ENCODE measurements at places on chromosomes 16 and 17.

DNA sequence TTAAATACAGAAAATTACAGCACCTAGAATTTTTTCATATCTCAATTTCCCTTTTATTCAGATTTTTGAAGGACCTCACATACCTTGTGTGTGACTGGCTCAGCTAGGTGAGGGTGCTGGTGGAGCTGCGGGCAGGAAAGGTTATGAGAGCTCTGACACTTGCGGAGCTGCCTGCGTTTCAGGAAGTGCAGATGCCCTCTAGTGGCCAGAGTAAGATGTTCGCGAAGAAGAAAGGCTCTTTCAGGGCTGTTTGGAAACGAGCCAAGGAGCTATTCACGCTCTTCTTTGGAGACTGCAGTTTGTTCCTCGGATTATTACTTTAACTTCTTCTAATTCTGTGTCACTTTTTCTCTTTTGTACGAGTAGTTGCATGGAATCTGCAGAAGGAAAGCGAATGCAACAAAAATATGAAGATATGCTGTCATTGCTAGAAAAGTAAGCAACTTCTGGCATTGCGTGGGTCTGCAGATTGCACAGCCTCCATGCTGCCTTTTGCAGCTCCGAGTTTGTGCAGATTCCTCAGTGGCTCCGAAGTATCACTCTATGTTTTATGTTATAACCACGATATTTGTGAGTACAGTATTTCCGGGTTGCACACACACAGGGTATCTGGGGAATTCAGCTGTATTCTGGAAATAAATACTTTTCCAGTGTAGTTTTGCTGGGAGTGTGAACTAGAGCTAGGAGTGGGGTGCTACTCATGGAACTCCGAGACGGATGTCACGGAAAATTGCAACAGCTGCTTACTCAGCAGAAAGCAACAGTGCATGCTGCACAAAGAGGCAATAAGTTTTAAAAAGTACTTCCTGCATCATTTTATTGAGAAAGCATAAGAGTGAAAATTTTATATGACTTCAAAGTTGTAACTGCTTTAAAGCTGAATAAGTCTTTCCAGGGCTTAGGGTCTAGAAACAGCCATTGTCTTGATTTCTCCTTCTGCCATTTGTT is 46.3 kb downstream of the DNAH9 start:
- peak; percentile 90 for DNase-seq

- DNase-seq = no peak
Observed at GRCh38 chr16:48574766-48575165, 35.2 kb downstream of the N4BP1 start.

GRCh38 chr17:44547625-44548267 is 9.5 kb upstream of the FZD2 start:
- DNase-seq = peak; percentile 86

DNA sequence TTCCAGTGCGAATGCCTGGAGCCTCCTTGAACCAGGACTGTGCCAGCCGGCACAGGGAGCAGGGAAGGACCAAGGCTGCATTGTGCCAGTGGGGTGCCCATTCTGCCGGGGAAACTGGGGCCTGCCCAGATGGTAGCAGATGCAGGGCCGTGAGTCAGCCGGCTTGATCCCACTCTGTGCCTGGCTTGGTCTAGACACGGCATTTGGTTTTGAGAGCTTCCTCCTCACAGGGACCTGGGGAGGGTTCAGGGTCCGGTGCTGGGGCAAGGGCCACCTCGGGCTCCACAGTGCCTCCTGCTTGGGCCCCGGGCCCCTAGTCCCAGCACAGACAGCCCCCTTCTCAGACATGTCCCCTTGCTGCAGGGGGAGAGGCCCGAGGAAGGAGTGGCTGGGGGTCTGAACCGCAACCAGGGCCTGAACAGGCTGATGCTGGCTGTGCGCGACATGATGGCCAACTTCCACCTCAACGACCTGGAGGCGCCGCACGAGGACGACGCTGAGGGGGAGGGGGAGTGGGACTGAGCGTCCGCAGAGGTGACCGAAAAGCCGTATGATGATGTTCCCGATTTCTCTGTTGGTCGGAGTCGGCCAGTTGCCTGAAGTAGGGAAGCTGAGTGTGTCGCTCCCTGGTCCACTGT is 7.8 kb upstream of the MC1R start:
- DNase-seq = no peak

DNA sequence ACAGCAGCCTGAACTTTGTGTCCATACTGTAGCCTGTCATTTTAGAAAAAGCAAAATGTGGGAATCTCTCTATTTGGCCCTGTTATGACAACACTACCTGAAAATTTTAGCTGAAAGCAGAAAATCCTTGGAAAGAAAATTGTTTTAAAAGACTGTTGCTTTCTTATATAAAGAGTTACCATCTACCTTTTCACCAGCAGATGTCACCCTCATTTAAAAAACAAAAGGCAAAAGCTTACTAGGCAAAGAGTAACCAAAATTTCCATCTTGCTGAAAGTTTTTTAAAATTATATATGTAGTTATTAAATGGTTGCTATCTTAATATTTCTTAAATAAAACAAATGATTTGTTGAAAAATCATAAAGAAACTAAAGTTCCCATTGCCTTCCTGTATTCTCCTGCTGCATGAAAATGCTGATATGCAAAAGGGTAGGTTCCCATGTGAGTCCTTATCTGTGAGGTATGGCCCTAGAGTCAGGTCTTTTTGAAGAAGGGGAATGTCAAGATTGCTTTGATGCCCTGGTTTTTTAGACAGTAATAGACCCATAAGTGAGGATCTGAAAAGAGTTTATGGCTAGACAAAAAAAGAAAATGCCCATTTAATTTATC is 61.0 kb downstream of the TNRC6C start:
- DNase-seq = peak; percentile 62

DNA sequence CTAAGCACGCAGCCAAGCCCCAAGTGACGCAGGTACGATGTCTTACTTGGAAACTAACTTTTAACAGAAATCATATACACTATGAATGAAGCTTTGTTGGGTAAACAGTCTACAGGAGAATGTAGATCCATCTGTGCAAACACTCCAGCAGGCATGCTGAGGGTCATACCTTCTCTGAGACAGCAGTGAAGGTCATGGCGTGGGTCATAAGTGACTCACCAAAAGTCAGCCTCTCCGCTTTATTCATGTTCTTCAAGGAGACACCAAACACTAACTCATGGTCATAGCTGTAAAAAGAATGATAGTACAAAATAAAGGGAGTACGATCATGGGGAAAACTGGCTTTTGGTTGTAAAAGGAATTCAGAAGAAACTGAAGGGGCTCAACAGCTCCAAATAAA is 20.6 kb downstream of the BLMH start:
- no peak for DNase-seq

DNA sequence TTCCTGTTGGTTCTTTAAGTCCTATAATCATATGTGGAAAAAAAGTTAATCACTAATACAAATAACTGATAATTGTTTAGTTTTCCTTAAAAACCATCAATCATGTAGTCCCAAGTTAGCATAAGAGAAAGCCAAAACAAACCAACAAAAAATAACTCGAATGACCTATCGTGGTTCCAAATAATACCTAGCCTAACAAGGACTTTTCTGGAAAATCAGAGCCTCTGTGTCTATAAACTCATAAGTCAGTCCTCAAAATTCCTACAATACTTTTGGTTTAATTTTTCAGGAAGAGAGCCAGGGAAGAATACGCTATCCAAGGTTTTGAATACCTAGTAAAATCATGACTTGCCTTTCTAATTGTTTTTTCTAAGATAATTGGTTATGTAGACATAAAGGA is 975.3 kb upstream of the SOX9 start:
- DNase-seq = no peak

- peak; percentile 20 for DNase-seq
Observed at GRCh38 chr16:54173490-54173889, 113.1 kb downstream of the IRX3 start.

- peak; percentile 97 for DNase-seq
Observed at GRCh38 chr17:39200070-39200879, at the start of gene RPL19. Gene RPL19, plus strand, starts transcription at chr17:39200283. Its CDS starts 62 bp downstream, at chr17:39200345.

- DNase-seq = no peak
Observed at GRCh38 chr17:82870541-82870940, 30.7 kb upstream of the ZNF750 start.

DNA sequence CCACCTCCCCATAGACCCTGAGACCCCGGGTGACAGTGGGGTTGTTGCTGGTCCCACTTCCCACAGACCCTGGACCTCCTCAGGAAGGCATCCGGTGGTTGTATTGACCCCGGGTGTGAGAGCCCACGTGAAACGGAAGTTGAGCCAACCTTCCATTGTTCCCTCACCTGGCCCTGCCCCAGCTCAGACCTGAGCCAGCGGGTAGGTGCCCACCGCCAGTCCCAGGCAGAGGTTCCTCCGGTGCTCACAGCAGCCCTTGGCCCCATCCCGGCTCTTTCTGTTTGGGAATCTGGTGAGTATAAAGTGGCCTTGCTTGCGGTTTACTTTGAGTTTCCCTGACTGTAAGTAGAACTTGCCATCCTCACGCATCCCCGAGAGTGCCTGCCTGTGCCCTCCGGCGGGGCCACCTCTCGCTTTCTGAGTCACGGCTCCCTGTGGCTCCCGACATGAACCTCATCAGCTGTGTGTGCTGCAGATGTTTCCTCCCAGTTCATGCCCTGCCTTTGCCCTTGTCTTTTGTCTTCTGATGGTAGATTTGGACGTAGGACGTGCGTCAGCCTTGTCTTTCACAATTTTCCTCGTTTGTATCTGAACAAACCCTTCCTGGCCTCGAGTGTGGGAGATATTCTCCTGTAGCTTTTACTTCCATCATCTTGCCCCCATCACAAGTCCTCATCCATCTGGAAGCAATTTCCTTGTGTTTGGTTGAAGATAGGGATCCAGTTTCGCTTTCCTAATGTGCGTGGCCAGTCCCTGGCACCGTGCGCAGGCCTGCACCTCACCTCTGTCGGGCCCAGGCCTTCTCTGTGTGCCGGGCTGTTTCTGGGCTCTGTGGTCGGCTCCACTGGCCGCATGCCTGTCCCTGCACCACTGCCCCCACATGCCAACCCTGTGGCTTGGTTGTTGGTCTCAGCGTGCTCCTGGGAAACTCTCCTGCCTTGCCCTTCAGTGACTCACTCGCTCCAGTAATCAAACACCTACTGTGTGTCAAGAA is 76.0 kb downstream of the METRNL start:
- DNase-seq = peak; percentile 46

GRCh38 chr17:76672270-76672851 is 28.8 kb upstream of the ST6GALNAC1 start:
- no peak for DNase-seq

DNA sequence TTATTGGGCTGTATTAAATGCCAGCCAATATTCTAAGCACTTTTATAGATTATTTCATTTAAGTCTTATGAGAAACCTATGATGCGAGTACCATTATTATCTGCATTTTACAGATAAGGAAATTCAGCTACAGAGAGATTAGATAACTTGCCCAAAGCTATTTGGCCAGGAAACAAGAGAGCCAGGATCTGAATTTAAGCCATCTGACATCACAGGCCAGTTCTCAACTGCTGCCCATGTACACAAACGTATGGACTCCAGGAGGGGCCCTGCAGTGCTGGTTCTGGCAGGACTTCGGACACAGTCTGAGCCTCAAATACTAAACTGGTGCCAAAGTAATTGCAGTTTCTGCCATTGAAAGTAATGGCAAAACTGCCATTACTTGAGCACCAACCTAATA is 40.2 kb downstream of the CPPED1 start:
- no peak for DNase-seq

- peak; percentile 90 for DNase-seq
Observed at GRCh38 chr17:48002266-48002915, 31.5 kb downstream of the CDK5RAP3 start.

DNA sequence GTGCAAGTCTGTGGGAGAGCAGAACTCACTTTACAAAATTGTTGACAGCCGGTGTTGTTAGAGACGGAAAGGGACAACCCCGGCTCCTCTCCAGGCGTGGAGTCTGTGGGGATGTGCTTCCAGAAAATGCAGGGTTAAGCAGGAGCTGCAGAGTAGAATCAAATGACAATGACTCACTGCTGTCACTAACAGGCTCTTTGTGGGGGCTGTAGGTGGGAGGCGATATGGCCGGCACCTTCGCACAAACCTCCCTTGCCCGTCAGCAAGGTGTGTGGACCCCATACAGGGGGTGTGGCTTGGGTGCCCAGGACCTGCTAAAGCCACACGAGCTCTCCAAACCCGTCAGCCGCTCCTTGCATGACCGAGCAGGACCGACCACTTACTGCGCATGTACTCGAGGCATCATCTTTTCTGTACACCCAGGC is 5.8 kb downstream of the PDK2 start:
- peak; percentile 57 for DNase-seq

DNA sequence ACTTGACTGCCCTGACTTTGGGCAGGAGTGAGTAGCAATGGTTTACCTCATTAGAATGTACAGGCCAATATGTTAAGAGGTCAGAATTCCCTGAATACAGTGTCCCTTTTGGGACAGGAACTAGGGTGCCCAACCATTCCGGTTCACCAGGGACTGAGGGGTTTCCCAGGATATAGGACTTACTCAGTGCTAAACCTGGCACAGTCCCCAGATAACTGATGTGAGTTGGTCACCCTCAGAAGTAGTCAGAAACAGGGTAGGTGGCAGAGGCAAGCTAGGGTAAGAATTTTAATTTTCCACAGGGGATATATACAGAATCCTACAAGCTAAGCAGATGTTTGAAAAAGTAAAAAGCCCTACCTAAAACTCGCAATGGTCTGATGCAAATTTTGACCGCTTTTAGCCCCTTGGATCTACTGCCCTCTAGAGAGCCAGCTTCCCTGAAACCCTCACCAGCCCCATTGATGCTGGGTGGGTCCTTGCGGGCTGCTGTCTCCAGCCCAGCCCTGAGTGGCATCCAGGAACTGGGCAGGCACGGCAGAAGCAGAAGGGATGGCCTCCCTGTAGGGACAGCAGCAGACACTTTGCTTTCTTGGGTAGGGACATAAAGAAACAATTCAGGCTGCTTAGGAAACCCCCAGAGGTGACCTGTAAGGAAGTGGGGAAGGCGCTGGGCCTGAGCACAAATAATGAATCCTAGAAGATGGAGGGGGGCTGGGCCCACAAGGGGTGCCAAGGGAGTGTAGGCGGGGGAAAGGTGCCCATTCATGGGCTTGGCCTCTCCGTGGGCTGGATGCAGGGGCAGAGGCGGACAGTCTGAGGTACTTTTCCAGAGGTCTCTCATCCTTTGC is 434.8 kb downstream of the SLC39A11 start:
- no peak for DNase-seq

- DNase-seq = no peak
Observed at GRCh38 chr16:20906341-20907255, 6.0 kb downstream of the LYRM1 start.

DNA sequence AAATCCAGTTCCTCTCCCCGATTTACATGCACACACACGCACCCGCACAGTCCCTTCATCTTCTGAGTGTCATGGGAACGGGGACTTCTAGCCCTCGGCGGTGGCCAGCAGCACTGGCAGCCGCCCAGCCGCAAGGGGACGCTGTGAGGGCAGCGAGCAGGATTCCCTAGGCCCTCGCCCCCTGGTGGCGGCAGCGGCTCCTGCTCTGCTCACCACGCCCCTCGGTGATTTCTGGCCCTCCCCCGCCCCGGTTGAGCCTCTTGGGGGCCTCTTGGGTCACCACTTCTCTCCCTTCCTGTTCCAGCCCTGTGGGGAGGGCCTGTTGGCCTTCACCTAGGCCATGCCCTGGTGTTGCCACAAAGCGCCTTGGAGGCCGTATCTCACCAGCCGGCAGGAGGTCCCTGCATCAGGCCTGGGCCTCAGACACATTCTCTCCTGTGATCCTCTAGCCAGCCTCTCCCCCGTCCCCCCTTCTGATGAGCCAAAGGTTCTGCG is 75.2 kb upstream of the KSR1 start:
- DNase-seq = peak; percentile 56
